DMS 273 treated with DMSO at 0.1 percent for 48 hours (cell line): ENCODE measurements at places on chromosomes 4 and X.

GRCh38 chr4:172344308-172344938 lies 531.2 kb downstream of the GALNTL6 start:
- no peak for DNase-seq

DNA sequence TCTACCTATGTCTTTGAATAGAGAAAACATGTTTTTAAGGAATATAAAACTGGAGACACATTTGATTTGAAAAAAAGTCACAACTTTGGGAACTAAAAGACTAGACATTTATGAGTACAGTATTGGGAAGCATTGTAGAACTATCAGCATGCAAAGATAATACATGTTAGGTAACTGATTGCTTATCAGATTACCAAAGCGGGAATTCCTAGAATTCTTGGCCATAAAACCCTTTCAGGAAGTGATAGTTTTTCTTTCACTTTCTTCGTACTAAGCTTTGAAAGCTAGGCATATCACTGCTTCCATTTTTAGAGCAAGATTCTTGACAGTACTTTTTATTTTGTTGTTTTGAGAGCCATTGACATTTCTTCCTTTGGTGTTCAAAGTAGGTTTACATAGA lies 646.6 kb upstream of the PITX2 start:
- no peak for DNase-seq

- no peak for DNase-seq
Observed at GRCh38 chr4:93168053-93168452, 660.5 kb upstream of the ATOH1 start.

DNA sequence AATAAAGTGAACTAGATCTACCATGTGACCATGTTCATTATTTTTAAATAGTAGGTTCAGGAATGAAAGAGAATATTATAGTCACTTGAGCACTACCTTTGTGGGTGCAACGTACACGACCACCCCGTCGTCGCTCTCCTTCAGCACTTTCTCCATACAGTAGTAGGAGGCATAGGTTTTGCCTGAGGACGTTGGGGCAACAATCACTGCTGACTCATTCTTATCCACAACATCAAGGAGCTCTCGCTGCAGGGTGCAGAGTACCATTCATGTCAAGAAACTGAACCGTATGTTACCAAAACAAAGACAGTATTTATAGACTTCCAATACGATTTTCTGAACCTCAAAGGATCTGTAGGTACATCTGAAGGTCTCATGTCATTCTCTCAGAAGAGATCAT lies 44.7 kb downstream of the DDX60 start:
- no peak for DNase-seq

DNA sequence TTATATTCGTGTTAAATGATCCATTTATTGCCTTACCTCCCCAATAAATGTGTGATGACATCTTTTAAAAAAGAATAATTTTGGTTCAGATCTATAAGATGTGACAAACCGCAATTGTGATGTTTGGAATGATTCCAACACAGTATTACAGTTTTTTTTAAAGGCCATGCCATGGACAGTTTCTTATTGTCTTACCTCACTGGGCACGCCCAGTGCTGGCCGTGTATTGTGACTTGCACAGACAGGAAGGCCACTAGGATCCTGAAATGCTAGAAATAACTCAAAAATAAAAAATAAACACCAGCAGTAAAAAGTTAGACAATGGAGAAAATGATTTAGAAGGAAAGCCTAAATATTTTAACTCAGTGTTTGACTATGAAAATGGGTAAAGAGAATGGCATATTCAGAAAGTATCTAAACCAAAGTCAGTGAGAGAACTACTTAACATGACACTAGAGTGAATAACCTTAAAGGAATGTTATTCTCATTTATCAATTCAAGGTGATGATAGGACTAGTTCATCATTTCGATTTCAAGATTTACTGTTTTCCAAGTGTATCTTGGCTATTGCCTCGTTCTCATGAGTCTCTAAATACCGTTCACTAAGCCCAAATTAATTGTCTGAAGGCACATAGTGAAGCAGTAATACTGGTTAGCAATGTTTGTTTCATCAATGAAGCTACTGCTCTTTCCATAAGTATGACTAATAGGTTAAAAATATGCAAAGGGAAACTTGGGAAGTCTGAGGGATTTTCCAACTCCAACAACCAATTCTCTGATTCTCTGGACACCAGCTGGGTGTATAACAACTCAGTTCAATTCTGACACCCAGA lies 46.1 kb upstream of the VEGFC start:
- no peak for DNase-seq

DNA sequence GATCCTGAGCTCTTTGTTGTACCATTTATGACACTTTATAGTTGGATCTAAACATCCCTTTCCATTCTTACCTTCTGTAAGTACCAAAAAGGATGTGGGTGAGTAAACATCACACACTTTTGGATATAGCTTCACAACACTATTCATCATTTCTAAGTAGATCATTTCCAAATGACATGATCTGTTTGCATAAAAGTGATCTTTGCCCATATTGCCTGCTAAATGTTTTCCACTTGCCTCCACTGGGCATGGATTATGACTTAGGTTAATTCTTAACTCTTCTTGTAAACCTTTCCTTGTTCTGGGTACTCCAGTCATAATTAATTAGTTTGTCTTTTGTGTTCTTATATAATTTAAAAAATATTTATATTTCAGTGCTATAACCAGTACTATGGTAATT lies 244.9 kb upstream of the AGA start:
- DNase-seq: no peak

DNA sequence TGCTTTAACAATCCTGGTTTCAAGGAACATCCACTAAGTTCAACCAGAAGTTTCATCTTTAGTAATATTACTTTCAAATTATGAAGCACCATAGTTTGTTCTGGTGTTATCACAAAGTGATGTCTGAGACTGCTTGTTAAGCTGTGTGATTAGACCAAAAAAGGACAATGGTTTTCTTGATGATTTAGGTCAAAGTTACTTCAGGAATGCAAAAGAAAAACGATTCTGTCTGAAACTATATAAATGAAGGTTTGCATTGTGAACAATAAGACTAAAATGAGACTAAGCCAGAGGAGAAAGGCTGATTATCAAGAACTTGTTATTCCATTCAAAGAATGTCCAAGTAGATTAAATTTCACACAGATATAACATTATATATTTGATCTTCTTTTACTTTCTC lies 122.4 kb upstream of the ETNPPL start:
- DNase-seq: no peak

- DNase-seq: no peak
Observed at GRCh38 chr4:153113061-153113837, 91.0 kb upstream of the TRIM2 start.

- no peak for DNase-seq
Observed at GRCh38 chr4:175271010-175271630, 353.0 kb downstream of the ADAM29 start.

GRCh38 chr4:79958466-79959264 lies 114.4 kb downstream of the ANTXR2 start:
- DNase-seq: no peak

GRCh38 chr4:143506031-143506430 lies 7.5 kb upstream of the SMARCA5 start:
- DNase-seq: no peak

GRCh38 chr4:6272863-6273660 lies 3.4 kb downstream of the WFS1 start:
- no peak for DNase-seq

GRCh38 chr4:41877020-41877796 lies 58.0 kb upstream of the TMEM33 start:
- DNase-seq: no peak

DNA sequence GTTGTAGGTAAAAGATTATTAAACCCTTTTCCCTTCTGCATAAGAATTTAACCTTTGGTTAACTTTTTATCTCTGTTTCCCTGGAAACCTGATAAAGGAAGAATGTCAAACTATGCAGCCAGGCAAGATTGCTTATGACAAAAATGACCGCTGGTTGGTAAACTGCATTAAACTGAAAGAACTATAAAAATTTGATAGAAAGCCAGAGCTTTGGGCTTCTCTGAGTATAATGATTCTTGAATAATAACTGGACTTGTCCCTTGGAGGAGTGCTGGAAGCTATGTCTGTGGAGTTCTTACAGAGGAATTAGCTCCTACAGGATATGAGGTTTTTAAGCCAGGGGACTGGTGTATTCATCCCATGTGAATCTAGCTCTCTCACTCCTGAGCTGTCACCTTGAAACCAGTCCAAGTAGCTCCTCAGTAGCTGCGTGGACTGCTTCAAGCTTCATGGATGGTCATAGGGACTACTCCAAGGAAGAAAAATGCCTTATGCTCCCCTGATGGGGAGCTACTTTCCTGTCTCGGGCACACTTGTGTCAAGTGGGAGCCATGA lies 52.0 kb downstream of the RASL11B start:
- DNase-seq: no peak

DNA sequence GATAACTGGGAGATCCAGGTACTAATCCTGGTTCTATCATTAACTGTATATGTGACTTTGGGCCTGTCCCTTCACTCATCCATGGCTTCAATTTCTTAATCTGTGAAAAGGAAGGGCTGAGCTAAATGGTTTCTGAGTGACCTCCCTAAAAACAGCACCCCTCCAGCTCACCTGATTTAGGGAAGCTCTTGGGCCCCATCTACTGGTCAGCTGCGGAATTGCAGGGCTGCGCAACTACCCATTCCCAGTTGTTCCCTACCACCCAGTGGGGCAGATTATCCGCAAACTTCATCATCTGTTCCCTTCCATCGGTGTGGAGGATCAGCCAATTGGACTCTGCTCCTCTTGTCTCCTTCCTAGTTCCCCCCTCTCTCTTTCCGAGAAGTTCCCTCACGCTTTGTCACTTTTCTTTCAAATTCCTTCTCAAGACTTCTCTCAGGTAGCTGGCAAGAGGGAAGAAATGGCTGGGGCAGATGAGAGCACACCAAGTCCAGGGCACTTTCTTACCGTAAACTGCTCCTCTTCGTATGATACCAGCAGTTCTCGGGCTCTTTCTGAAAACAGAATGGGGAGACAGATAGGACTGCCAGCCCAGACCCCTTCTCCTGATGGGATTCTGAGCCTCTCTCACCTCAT lies 5.8 kb downstream of the LAS1L start:
- no peak for DNase-seq

DNA sequence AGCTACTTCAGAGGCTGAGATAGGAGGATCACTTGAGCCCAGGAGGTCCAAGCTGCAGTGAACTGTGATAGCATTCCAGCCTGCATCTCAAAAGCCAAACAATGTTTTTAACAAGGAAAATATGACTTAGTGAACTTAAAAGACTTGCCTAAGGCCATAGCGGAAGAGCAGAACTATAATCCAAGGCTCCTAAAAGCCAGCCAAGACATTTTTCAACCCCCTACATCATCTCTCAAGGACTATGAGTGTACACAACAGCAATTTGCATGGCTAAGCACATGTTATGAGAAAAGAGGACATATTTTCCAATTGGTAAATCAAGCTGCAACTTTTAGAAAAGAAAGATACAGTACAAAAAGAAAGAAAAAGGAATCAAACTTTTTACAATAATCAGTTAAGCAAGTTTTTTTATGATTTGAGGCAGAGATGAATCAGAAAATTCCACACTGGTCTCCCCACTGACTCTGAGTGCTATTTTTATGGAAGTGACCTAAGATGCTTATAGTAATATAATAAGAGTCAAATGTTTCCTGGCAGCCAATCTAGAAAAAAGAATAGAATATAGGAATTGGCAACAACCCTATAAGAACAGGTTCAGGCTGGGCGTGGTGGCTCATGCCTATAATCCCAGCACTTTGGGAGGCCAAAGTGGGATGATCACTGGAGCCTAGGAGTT lies 9.8 kb upstream of the ACOT9 start:
- no peak for DNase-seq

DNA sequence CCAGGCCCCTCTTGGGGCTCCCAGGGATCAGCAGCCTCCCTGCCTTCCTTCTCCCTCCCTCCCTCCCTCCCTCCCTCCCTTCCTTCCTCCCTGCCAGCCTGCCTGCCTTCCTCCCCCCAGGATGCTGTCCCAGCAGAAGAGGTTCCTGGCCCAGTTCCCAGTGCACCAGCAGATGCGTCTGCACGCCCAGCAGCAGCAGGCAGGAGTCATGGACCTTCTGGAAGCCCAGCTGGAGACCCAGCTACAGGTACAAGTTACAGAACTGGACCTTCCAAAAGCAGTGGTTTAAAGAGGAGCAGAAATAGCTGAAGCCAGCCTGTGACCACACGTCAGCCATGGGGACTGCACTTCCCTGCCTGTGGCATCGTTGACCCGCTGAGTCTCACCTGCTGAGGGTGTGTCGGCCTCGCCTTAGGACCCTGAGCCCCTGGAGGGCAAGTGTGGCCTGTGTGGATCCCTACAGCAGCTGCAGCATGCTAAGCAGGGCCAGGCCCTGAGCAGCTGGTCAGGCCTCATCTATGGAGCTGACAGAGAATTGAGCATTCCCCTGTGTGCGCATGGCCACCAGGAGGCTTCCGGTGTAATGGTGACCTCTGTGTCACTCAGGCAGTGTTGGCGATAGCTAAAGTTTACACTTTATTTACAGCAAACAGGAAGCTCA lies 84.7 kb downstream of the CRMP1 start:
- DNase-seq: peak; percentile 80

GRCh38 chr4:140406292-140406691 lies 21.2 kb downstream of the CLGN start:
- no peak for DNase-seq

DNA sequence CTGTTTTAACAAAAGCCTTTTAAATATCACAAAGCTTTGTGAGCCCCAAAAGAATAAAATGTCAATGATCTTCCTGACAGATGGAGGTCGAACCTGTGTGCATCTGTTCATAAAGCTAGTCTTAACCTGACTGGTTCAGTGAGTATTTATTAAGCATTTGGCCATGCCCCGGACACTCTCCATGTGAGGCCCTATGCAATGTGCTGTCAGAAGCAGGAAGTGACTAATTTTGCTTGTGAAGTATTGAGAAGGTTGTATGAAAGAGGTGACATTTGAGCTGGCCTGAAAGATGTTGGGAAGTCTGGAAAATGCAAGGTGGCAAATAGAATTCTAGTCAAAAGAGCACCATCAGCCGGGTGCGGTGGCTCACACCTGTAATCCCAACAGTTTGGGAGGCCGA lies 171.4 kb downstream of the MSL3 start:
- DNase-seq: peak; percentile 21
